RWPE2 (cell line): ENCODE measurements at places on chromosomes 12 and 14.

- DNase-seq: no peak
These were observed 293.7 kb downstream of the BTG1 start for GRCh38 chr12:91851741-91852477.

DNA sequence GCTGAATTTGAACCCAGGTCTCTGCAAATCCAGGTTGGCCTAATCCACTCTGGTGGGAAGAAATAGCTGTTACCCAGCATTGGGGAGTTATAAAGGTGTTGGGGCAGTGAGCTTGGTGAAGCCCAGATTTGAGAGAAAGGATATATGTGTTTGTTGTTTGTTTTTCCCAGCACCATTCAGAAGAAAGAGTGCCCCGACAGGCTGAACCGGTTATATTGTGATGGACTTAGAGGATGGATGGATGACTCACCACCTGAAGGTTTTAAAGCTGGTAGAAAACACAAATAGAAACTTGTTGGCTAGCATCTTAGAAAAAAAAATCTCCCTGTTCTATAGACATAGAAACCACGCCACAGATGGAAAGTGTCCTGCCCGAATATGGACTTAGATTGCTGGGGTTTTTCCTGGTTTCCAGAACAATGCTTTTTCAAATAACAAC, 404.6 kb downstream of the MED13L start:
- peak; percentile 76 for DNase-seq

GRCh38 chr12:23039834-23040233, 414.9 kb downstream of the ETNK1 start:
- DNase-seq: no peak

- DNase-seq: no peak
These were observed 199.7 kb downstream of the SPTSSA start for GRCh38 chr14:34262127-34262910.

- no peak for DNase-seq
These were observed 103.9 kb downstream of the BBS10 start for GRCh38 chr12:76244300-76244699.

- DNase-seq: no peak
These were observed 37.6 kb downstream of the ACADS start for GRCh38 chr12:120763250-120763649.

GRCh38 chr12:26374934-26375680, 179.7 kb downstream of the SSPN start:
- no peak for DNase-seq

DNA sequence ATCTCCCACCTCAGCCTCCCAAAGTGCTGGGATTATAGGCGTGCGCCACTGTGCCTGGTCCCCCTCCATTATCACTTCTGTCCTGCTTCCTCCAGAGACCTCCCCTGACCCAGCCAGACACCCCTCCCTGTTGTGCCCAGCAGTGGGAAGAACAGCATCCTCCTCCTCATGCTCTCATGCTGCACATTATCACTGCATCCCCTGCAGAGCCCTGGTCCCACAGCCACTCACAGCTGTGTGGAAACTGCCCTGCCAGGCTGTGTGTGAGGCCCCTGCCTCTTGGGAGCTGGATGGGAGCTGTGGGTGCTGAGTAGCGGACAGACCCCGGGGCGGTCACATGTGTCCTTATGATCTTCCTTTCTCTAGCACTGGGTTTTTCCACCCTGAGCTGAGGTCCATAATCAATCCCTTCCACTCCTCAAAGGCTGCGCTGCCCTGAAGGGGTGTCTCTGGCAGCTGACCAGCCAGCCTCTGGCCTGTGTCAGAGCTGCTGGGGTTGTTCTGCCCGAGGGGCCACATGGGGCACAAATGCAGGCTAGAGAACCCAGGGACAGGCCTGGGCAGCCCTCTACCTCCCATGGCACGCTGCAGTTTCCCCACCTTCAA, 9.2 kb downstream of the HIP1R start:
- DNase-seq: no peak

GRCh38 chr14:33404054-33404453, 465.4 kb downstream of the NPAS3 start:
- no peak for DNase-seq

DNA sequence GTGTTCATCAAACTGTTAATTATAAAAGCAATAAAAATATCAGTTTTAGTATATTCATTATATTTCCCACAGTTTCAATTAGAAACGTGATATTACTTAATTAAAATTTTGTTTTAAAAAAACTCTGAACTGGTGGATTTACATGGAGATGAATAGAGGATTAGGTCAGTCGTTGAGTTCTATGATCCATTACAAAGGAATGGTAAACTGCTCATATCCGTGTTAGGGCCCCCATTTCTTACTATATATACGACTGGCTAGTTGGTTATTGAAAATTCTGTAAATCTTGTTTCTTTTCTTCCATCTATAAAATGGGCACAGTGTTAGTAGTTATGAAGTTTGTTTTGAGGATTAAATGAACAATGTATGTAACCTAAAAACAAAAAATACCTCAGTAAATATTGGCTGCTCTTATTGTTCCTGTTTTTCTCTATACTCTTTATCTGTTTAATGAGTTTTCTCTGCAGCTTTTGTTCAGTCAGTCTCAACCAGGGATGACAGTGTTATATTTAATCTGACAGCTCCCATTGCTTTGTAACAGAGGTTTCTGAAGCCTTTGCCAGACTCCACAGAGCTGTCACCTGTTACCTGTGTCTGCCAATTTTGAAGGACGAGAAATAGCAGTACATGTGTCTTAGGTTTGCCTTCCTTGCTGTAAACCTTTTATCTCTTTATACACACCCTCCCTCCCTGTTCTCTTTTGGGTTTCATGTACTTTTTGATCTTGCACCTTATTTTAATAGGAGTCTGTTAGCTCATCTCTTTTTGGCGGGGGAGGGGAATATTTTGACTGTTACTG, 41.5 kb downstream of the FRS2 start:
- DNase-seq: no peak

DNA sequence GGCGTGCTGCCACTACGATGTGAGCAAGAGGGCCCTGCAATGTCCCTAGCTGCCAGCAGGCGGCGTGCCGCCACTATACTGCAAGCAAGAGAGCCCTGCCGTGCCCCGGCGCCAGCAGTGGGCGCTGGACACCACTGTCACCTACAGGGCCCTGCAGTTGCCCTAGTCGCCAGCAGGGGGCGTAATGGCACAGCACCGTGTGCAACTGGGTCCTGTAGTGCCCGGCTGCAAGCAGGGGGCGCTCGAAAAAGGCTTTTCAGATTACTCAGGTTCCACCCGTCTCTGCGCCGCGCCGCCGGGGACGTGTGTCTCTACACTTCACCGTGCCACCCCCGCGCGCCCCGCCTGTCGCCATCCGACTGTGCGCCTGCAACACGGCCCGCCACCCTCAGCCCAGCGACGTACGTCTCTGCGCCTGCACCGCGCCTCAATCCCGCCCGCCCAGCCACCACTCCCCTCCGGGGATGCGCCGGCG, 1356.9 kb downstream of the TMEM121 start:
- DNase-seq: no peak

GRCh38 chr12:87491089-87491488, 538.1 kb downstream of the C12orf50 start:
- no peak for DNase-seq

DNA sequence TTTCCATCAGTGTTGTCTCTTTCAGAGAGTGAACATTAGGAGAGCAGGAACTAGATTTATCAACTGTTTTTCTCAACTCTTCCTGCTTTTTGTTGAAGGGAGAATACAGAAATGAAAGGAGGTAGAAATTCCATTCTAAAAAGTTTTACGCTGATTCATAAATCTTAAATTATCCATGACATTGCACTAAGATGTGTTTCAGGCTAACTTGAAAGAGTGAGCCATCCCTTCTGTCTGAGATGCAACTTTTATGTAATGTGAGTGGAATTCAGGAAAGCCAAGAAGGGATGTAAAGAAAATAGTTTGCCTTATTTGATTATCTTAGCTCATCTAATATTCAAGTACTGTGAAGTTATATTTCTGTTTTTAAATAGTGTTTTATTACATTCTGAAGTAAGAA, 349.5 kb upstream of the RGS6 start:
- no peak for DNase-seq

DNA sequence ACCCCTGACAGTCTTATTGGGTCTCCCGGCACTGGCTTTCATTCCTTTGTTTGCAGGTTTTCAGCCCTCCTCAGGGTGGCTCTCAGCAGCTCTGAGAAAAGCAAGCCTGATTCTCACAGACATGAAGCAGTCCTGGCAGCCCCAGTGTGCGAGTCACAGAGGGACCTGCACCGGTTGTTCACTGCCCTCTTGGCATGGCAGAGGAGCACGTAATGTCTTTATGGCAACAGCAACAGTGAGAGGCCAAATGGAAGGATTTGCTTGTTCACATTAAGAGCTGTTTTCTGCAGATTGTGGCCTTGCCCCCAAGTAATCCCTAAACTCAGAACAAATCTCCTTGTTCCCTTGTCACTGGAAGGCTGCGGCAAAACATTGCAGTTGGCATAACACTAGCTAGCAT, 3.4 kb downstream of the KCNA5 start:
- no peak for DNase-seq

DNA sequence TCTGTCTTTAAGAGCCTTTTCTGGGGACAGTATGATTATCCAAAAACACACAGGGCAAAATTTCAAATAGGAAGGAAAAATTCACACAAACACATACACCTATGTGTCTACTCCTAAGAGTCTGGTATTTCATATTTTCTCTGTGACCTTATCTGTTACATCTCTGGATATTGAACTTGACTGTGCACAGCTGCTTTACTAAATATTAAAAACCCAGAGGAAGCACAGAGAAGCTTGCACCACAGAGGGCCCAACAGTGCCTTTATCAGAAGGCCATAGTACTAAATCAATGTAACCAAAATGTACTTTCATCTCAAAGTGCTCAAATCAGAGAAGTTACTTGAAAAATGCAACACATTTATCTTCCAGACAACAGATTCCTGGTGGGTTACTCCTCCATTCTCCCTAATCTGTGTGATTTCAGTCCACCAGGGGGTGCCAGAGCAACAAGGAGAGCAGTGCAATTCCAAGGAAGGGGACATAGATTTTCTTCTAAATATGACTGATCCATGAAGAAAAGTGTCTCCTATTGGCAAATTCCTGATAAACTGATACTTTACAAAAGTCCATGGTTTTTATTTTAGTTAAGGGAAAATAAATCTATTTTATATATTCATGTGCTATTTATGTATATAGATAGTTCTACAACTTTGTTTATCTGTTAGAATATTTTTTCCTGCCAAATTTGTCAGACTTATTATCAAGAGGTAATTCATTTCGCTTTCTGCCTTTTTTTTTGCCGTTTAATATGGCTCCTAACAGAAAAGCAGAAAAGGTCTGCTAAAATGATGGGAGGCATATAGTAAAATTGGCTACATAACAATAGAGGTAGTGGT, 617.6 kb downstream of the LRFN5 start:
- DNase-seq: peak; percentile 69

GRCh38 chr12:7497661-7498060, 5.9 kb downstream of the CD163 start:
- no peak for DNase-seq

GRCh38 chr14:94089479-94089878, 8.4 kb downstream of the IFI27L1 start:
- DNase-seq: no peak

DNA sequence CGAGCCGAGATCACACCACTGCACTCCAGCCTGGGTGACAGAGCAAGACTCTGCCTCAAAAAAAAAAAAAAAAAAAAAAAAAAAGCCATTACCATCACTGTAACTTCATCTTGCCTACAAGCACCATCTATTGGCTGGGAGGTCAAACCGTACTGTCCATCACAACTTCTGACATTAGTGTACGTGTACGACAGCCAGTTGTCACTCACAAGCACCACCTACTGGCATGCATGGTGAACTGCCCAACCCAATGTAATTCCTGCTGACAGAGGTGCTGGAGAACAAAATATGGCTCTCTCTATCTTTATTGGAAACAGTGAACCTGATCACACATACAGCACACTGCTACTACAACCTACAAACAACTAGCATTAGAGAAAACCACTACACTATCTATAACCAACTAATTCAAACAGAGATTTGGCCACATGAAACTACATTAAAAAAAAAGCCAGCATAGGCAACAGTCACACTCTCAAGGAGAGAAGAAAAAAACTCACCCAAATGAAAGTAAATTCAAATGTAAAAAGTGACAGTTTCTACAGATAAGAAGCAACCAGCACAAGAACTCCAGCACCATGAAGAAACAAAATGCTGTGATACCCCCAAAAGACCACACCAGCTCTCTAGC, 82.3 kb downstream of the PUS7L start:
- DNase-seq: no peak

DNA sequence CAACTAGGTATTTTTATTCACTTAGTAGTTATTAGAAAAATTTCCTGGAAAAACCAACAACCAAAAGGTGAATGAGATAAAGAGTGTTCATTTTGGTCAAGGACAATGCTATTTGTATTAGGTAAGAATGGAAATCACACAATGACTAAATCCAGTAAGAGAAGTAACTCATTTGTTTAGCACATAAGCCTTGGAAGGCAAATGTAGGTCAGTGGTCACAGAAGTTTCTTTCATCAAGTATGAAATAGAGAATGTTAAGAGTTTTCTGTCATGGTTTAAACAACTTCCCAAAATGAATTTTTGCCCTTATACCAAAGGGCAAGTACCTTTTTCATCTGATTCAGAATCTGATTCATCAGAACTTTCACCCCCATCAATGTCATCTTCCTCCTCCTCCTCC, 101.7 kb downstream of the KIF21A start:
- no peak for DNase-seq

GRCh38 chr12:120853188-120853587, 51.0 kb downstream of the SPPL3 start:
- no peak for DNase-seq

DNA sequence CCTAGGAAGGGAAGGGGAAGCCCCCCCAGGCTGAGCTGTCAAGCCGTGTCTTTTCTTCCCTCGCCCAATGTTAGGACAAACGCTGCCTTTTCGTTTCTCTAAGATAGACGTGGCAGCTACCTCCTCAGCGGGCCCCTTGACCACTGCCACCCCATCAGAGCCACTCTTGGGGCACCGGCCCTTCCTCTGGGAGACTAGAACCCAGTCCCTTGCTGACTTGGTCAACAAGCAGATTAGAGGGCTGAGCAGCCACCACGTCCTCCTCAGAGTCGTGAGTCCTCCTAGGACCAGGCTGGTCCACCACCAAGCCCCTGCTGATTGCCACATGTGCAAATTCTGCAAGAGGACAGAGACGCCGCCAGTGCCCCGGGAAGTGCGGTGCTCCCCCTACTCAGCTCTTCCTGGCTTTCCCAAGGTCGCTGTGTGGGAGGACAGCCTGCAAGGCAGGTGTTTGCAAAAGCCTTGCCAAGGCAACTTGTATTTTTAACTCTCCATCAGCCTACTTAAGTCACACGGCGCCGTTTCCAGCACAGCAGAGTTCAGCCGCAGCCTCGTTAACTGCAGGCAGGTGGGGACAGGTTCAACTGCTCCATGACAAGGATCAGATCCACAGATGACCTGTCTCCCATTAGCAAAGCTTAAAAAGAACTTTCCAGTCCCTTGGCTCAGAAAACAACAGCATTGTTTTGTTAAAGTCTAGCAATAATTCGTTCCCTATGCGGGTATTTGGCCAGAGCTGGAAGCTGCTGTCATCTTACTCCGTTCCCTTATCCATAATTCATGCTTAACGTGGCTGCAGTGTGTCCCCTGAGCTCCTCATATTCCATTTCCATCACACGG, 65.6 kb downstream of the TESC start:
- DNase-seq: peak; percentile 31
